ENCODE measurements at places on chromosomes 1 and 21. TPM values are rescaled to one million over a fixed set of nuclear protein-coding genes. Genes with fewer than 3 reads are reported as not detected.

- no peaks in the 10 kb centered on the region for H3K36me3 ChIP-seq
- peaks cover 3% of the 10 kb centered on the region for H3K4me1 ChIP-seq
- no peak overlapping the region for H3K4me3 ChIP-seq
- DNase-seq: no peak
- peaks cover 6% of the 10 kb centered on the region for H3K27me3 ChIP-seq
- H3K27ac ChIP-seq: no peak overlapping the region
Observed at GRCh38 chr1:87202451-87202850, 126.2 kb upstream of the LMO4 start.

DNA sequence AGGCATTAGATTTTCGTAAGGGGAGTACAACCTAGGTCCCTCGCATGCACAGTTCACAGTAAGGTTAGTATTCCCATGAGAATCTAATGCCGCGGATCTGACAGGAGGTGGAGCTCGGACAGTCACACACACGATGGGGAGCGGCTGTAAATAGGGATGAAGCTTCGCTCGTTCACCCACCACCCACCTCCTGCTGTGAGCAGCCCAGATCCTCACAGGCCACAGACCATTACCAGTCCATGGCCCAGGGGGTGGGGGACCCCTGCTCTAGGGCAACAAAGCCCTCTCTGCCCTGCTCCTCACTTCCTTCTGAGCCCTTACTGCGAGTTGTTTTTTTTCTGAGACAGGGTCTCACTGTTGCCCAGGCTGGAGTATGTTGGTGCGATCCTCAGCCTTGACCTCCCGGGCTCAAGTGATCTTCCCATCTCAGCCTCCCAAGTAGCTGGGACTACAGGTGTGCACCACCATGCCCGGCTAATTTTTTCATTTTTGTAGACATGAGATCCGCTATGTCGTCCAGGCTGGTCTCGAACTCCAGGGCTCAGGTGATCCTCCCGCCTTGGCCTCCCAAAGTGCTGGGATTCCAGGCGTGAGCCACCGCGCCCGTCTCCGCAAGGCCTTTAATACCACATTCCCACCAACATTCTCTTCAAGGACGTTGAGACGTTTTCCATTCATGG, 21.3 kb downstream of the TRPM2 start:
- no peak for DNase-seq
- H3K27me3 ChIP-seq: peaks cover 25% of the 10 kb centered on the region
- peak overlapping the region; percentile 32 for H3K27ac ChIP-seq
- no peak overlapping the region for H3K4me3 ChIP-seq
- peaks cover 5% of the 10 kb centered on the region for H3K4me1 ChIP-seq

DNA sequence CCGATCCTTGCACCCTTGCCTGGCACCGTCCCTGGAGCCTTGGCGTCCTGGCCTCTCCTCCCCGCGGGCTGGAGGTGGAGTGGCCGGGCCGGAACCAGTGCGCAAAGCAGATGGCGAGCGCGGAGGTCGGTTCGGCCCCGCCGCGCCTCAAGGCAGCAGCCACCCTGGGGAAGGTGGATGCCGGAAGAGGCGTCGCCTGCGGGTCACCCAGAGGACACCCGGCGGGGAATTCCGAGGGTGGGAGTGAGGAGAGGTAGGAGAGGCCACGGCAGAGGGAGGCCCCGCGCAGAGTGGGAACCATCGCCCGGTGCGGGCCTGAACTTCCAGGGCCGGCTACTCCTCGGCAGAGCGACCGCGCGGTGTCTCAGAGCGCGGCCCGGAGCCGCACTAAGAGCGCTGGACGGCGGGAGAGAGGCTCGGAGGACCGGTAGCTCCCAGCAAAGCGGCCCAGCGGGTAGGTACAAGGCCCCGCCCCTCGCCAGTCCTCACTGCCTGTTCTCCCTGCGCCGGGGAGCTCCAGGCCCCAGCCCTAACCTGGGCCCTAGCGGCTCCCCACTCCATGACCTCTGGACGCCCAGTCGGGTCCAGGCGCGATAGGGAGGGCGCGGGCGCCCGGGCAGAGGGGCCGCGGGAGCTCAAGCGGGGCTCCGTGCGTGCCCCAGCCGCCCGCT, at the start of gene RNF207:
RNF207 (plus strand) TSS at position 271 of the 671 bp plus-strand sequence. CDS start 417 bp downstream, outside the sequence.
- H3K27ac ChIP-seq: no peak within 1 kb of the TSS
- DNase-seq: peak; percentile 42
- H3K36me3 ChIP-seq: no peaks in the 10 kb centered on the region
- H3K4me1 ChIP-seq: peaks cover 1% of the 10 kb centered on the region
- H3K27me3 ChIP-seq: peaks cover 6% of the 10 kb centered on the region

DNA sequence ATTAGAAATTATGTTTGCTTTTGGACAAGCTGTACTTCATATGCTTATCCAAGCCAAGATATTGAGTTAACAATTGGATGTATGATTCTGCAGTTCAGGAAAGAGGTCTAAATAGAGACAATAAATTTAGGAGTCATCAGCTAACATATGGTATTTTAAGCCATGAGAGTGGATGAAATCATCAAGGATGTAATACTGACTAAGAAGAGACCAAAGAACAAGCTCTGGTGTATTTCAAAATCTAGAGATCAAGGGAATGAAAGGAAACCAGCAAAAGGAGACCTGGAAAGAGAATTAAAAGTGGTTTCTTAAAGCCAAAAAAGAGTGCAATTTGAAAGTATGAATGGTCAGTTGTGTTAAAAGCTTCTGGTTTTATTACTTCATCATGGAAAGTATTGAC, 183.6 kb upstream of the BEND5 start:
- DNase-seq: no peak
- no peak overlapping the region for H3K27ac ChIP-seq
- H3K4me1 ChIP-seq: peaks cover 4% of the 10 kb centered on the region
- no peaks in the 10 kb centered on the region for H3K27me3 ChIP-seq

ATAD3C gene
- 2.9 TPM for total RNA-seq

TTC22 gene
- total RNA-seq: not detected

TENT5C gene
- 0.05 TPM for total RNA-seq

DNA sequence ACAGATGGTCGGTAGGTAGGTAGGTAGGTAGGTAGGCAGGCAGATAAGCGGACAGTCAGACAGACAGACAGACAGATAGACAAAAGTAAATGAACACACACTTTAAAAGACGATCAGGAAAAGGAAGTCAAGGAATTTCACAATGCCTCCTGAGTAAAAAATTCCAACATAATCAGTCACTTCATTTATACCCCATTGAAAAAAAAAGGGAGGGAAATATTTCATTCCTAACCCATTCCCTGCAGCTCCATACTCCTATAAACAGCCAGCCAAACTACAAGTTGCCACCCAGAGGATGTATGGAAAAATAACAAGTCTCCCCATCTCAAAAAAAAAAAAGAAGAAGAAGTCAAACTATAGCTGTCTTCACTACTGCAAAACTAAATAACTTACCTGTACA, 43.4 kb downstream of the ZZZ3 start:
- peak overlapping the region; percentile 22 for H3K27ac ChIP-seq
- no peaks in the 10 kb centered on the region for H3K36me3 ChIP-seq
- DNase-seq: no peak
- H3K4me3 ChIP-seq: no peak overlapping the region
- no peaks in the 10 kb centered on the region for H3K27me3 ChIP-seq

LHX8 gene
- not detected for total RNA-seq

DNA sequence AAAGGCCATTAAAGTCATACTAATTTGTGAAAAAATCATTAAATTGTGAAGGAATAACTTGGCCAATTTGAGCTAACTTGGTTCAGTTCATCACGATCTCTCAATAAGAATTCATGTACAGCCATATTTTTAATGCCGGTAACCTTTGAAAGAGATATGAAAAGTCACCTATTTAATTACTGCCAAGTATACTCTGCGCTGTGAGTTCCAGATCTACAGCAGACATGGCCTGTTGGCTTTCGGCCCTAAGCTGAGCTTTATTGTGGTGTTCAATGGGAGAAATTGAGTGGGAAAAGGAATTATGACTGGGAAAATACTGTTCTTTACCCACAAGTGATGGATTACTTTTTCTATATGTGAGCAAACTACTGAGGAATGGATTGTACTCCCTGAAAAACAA, 159.9 kb upstream of the L1TD1 start:
- no peaks in the 10 kb centered on the region for H3K36me3 ChIP-seq
- H3K27ac ChIP-seq: no peak overlapping the region
- H3K4me3 ChIP-seq: no peak overlapping the region
- H3K27me3 ChIP-seq: no peaks in the 10 kb centered on the region

GRCh38 chr21:28928578-28929420, 63.9 kb downstream of the LTN1 start:
- H3K4me3 ChIP-seq: no peak overlapping the region
- H3K27ac ChIP-seq: no peak overlapping the region
- no peak for DNase-seq
- no peaks in the 10 kb centered on the region for H3K4me1 ChIP-seq

CCDC27 gene
- not detected for total RNA-seq
